ENCODE measurements at places on chromosomes 16 and 17.

DNA sequence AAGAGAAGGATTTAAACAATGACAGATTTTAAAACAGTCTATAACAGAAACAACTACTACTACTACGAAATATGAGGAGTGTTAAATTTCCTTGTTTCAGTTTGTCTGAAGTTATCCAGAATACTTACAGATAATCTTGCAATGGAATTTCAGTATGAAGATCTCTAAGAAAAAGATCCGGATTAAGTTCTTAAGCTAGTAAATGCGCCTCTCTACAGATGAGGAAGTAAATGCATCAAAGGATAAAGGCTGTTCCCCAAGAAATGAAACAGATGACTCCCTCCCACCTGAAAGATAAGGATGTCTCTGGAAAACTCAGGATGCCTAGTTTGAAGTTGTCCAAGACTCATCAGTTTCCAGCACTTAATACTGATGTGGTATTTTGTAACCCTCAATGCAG is 105.1 kb downstream of the PARN start:
- no peak for DNase-seq

- no peak for DNase-seq
Observed at GRCh38 chr16:67015313-67015731, 13.6 kb upstream of the CBFB start.

DNA sequence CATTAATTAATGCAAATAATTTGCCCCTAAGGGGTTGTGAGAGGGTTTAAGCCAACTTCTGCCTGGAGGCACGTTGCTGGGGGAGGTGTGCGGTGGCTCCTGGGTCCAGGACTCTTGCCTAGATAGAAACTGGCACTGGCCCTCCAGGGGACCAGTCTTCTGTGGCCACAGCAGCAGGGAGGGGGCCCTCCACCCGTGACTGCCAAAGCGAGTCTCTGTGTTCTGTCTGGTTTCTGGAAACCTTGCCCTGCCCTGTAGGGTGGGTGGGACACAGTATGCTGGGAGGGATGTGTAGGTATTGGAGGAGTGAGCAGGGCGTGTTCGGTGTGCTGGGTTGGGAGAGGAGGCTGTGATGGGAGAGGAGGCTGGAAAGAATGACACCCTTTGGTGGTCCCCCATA is 78.8 kb downstream of the TBC1D16 start:
- no peak for DNase-seq

DNA sequence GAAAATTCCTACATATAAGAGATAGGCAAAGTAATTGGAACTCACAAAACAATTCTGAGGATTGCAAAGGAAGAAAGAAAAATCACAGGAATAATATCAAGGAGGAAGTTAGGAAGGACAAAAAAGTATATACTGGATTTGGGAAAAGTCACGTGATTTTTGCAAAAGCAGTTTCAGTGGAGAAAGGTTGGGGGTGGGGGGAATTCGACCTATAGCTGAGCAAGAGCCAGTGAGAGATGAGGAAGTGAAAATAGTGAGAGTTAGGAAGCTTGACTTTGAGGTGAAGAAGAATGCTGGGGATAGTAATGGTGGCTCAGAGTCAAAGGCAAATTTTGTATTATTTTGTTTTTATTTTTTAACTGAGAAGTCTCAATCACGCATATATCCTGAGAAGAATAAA is 438.0 kb upstream of the PMFBP1 start:
- DNase-seq, result no peak

GRCh38 chr17:6011206-6011605 is 59.0 kb upstream of the WSCD1 start:
- DNase-seq, result no peak

DNA sequence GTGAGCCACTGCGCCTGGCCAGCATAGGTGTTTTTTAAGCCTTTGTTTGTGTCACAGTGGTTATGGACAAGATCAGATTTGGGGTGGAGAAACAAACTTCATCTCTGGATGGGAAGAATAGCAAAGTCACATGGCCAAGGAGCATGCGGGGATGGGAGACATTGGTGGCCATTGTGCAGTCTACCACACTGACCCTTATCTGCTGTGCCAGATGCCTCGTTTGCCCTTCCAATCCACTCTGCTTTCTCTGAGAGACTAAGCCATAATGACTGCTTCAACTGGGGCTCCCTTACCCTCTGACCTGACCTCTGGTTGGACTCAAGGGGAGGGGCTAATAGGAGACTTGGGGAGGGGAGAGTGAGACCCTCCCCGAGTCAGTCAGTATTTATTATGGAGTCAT is 166.8 kb downstream of the PRKCB start:
- no peak for DNase-seq

- DNase-seq, result no peak
Observed at GRCh38 chr16:73189136-73189535, 141.2 kb upstream of the ZFHX3 start.

DNA sequence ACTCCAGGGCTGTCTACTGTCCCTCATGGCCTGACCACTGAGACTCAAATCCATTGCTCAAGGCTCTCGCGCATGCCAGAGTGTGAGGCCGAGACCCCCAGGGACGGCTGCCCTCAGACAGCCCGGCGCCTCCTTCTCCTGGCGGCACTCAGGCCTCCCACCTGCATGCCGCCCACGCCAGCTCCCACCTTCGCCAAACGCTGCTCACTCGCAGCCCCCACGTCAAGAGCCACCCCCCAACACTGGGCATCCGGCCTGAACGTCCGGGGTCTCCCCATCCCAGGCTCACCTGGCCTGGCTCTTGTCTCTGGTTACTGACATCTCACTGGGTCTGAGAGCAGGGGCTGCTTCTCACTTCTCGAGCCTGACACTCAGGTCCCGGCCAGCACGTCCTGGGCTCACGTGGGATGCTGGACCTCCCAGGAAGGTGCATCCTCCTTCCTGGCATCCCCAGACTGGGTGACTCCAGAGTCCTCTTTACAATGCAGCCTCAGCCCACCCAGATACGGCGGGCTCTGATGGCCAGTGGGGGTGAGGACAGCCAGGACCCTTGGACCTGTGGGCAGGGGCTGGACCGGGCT is 12.2 kb upstream of the CACNA1H start:
- no peak for DNase-seq

DNA sequence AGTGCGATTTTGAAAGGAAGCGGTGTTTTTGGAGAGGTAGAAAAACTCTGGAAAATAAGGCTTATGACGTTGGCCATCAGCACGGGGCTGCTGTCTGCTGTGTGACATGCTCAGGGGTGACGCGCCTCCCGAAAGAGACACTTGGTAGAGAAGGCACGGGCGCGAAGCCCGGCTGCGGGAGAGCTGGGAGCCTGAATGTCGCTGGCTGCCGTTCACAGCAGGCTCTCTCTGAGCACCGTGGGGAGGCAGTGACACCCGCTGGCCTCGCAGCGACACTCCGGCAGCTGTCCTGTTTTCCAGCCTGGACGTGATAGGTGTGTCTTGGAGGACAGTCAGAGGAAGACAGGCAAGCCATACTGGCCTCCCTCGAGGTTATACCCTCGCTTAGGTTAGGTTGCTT is 759.1 kb upstream of the RBFOX1 start:
- no peak for DNase-seq

Data from mesothelial cell of epicardium (in vitro differentiated cells).